ENCODE measurements at places on chromosomes 7 and 10.
A peak's percentile ranks its signal among the peaks of the same experiment; 100 is the strongest.

DNA sequence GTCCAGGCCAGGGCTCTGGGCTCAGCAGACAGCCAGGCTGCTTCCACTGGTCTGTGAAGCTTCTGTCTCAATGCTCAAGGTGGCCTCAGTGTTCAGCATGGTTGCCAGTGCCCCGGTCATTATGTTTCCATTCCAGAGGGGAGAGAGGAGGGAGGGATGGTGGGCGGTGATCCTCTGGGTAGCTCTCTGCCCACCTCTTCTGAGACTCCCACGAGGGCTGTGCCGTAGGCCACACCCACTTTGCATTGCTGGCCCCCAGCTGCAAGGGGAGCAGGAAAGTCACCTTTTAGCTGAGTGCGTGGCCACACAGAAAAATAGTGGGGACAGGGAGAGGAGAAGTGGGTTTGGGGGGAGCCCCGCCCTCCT is 42.5 kb downstream of the FOXK1 start:
- DNase-seq, result no peak

DNA sequence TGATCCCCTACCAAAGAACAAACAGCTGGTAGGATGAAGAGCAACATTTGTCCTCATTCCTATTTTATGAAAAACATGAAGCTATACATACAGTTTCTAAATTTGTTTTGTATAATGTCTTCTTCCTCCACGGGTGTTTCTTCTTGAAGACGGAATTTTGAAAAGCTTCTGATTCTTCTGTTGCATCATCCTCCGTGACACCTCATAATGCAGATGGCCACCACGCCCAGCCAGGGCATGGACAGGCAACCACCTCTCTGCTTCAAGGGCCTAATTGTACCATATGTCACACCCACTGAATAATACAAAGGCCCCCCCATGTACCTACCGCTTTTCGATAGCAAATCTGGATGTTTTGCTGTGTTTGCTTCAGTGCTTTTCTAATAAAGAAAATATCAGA is at the start of gene SUN3:
Gene SUN3 (minus strand): TSS at position 170 of the 400 bp plus-strand sequence. CDS start 169 bp downstream, at position 1.
- no peak for DNase-seq

- no peak for DNase-seq
Measured at GRCh38 chr10:8041992-8042720, 12.3 kb upstream of the GATA3 start.

DNA sequence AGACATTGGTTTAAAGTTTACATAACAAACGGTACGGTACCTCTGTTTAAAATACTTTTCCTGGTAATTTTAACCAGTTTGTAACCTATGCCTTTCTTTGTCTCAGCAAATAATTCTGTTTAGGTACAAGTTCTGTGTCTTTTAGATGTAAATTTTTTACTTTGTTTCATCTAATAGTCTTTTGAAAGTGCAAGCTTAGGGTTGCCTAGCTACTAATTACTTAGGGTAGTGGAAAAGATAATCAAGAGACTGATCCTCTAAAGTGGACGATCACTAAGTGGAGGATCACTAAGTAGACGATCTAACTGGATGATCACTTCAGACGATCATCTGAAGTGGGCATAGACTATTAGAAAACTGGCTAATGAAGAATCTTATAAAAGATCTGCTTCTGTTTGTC is 16.1 kb upstream of the FKBP9 start:
- DNase-seq, result no peak

GRCh38 chr10:11403116-11403515 is 208.3 kb downstream of the USP6NL start:
- DNase-seq, result peak; percentile 67

GRCh38 chr10:98293550-98294269 is 25.7 kb upstream of the LOXL4 start:
- DNase-seq, result no peak

DNA sequence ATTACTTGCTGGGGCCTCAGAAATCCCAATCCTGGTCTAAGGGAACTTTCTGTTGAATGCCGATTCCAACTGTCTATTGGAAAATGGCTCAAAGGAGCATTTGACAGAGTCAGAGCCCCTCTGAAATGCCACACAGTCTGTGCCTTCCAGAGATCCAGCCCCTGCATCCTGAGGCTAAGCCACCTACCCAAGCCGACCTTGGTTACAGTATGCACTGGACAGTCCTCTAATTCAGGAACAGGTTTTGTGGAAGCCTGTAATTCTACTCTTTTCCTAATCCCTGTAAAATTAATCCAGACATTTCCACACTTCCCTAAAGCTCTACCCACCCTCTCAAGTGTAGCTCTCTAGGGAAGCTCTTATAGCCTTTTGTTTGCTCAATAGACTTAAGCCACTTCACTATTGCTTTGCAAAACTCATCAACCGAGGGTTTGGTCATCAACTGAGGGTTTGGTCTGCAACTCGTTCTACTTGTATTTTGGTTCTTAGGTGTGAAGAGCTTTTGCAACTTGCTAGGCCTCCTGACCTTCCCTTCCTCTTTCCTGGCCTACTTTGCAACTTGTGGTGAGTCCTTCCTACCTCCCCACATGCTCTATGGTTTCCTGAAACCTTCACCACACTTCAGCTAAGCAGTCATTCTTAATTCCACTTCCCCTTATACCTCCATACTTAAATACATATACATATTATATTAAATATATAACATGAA is 364.8 kb downstream of the SFMBT2 start:
- no peak for DNase-seq

- DNase-seq, result peak; percentile 82
Measured at GRCh38 chr10:132387764-132388210, 9.2 kb upstream of the PWWP2B start.

DNA sequence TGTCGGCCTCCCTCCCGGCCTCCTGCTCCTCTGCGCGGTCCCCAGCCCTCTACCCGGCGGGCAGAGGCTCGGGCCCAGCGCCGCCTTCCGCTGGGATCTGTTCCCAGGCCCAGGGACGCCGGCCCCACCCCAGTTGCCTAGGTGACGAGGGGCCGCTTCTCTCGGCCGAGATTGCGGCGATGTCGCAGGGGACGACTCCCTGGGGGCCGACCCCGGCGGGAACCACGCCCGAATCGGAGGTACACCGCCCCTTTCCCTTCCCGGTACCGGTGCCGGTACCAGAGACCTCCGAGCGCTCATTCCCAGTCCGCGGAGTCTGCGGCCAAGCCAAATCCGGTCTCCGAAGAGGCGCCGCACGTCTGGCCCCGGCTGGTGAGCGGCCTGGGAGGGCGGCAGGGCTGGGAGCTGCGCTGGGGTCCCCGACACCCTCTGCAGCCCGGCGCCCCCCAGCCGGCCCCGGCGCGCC is at the start of gene CABCOCO1:
Gene CABCOCO1 (plus strand): TSS at position 136 of the 466 bp plus-strand sequence. CDS start 44 bp downstream, at position 180.
- DNase-seq, result peak; percentile 2

DNA sequence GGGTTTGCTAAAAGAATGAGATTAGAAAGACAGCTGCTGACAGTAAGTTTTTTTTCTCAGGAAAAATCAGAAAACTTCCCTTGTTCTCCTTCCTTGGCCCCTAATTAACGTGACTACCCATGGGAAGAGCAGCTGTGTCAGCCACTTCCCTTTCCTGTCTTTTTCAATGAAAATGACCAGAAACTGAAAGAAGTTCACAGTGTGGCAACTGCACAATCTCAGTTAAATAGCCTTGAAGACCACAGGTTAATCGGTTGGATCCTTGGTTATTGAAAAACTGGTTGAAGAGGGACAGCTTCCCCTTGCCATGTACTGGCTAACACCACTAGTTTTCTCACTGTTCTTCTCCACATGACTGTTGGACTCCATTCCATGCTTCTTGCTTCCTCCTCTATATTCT is 148.8 kb upstream of the AGR3 start:
- no peak for DNase-seq

GRCh38 chr7:157484411-157485081 is 147.7 kb downstream of the DNAJB6 start:
- DNase-seq, result no peak

GRCh38 chr7:48691788-48692187 is 232.6 kb upstream of the CDC14C start:
- no peak for DNase-seq

- no peak for DNase-seq
Measured at GRCh38 chr10:8194050-8194449, 139.6 kb downstream of the GATA3 start.

- no peak for DNase-seq
Measured at GRCh38 chr7:18257711-18258110, 230.1 kb upstream of the PRPS1L1 start.

DNA sequence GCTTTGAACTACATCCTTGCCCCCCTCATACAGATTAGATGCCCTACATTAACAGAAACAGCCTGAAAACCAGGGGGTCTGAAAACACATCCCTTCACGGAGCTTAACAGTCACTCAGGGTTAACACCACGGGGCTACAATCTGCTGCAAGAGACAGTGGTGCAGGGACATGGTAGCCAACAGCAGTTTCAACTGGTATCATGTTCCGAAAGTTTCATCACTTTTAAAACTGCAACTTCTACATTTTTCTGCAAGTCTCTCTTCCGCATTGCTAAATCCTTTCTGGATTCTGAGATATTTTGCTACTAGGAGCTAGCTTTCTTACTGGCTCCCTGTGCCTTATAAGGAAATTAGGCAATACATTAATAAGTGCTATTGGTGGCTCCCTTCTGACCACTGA is 92.6 kb downstream of the JAZF1 start:
- DNase-seq, result no peak

DNA sequence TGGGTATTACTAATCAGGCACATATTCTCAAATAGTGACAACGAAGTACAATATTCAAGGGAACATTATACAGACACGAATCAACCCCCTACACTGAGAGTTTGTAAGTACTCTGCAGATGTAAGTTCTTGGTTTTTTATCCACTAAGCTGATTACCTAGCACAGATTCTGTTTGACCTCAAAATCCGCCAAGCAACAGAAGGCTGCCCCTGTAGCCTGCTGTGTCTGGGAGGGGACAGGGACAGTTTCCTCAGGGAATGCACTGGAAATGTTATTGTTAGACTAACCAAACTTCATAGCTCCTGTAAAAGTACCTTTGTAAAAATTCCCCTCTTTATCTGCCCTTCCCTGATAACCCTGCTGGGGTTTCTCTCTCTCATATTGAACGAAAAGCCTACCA is 45.2 kb upstream of the ZRANB1 start:
- no peak for DNase-seq

GRCh38 chr10:4557469-4557868 is 268.5 kb upstream of the AKR1E2 start:
- DNase-seq, result no peak

- DNase-seq, result peak; percentile 70
Measured at GRCh38 chr7:76260171-76260703, 42.2 kb upstream of the HSPB1 start.

- DNase-seq, result no peak
Measured at GRCh38 chr10:61175316-61175715, 231.3 kb upstream of the RHOBTB1 start.

DNA sequence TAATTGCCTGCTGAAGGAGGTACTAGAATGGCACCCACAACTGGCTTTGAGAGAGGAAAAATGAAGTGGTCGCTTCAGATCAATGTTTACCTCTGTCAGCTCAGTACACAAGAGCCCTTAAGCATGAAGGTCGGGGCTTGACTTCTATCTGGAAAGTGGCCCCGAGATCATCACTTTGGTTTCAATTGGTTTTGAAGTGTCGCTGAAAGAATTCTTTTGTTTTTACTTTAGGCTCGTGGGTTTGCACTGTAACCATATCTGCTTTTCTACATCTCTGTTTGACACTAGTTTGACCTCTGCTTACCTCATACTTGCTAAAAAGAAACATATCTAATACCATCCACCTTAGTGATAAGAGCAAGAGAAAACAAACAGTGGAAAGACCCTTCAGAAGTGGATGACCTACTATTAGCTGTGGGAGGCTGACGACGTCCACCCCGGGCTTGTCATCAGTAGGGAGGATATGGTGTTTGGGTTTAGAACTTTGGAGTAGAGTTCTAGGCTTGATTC is 361.8 kb downstream of the GATA3 start:
- DNase-seq, result no peak

- no peak for DNase-seq
Measured at GRCh38 chr10:129744134-129745111, 219.7 kb downstream of the EBF3 start.

DNA sequence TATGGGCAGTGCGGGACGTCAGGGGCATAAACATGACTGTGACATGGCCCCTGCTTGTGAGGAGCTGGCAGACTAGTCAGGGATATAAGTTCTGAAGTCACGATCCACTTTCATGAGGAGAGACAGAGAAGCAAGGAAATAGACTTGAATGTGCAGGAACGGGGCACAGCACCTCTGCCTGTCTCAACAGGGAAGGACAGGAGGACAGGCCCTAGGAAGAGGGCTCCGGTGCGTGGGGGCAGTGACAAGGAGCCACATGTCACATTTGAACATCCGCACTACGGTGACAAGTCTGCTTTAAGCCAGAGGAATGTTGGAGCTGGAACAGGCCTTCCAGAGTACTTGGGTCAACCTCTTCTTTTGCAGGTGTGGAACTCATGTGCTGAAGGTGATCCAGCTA is 19.8 kb upstream of the SAR1A start:
- DNase-seq, result no peak

- DNase-seq, result no peak
Measured at GRCh38 chr10:70114902-70115301, 17.7 kb downstream of the AIFM2 start.

DNA sequence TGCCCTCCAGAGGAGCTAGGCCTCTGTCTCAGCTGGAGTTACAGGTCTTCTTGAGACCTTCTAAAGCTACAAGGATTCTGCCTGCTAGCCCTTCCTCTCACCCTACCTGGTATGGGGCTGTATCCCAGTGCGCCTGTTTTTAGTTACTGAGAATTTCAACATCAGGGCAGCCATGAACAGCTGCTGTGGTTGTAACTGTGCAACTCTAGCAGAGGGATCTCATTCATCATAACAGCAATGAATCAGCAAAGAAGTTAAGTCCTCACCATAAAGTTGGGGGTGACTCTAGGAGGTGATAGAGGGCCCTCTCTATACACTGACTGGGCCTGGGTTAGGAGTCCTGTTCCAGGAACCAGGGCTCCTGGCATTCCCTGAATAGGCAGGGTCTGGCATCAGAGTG is 14.0 kb upstream of the CDH23 start:
- DNase-seq, result no peak

DNA sequence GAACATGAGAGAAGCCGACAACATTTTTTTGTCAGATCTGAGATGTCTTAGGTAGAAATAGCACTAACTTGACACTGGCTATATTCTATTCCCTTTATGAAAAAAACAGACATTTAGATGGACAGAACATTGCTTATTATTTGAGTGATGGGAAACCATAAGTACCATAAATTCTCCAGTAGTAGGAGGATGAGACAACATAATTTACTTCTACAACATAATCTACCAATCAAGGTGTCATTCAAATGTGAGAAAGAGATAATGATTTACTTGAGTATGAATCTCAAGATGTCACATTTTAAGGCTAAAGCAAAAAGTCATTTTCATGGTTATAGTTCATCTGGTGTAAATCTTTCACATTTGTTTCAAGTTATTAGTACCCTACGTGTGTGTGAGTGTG is 110.8 kb downstream of the CALCR start:
- DNase-seq, result no peak

- DNase-seq, result no peak
Measured at GRCh38 chr10:27959093-27959715, 39.7 kb downstream of the ODAD2 start.

All from activated CD4-positive, alpha-beta T cell treated with anti-CD3 and anti-CD28 coated beads for 48 hours (primary cell).